Myocyte (in vitro differentiated cells): ENCODE measurements at places on chromosomes 7 and 10.
A peak's percentile ranks its signal among the peaks of the same experiment; 100 is the strongest.

- no peak for DNase-seq
Observed at GRCh38 chr10:132551808-132552130, 14.2 kb downstream of the INPP5A start.

GRCh38 chr7:90345595-90346335 lies 751 bp upstream of the GTPBP10 start:
- DNase-seq, result peak; percentile 64

DNA sequence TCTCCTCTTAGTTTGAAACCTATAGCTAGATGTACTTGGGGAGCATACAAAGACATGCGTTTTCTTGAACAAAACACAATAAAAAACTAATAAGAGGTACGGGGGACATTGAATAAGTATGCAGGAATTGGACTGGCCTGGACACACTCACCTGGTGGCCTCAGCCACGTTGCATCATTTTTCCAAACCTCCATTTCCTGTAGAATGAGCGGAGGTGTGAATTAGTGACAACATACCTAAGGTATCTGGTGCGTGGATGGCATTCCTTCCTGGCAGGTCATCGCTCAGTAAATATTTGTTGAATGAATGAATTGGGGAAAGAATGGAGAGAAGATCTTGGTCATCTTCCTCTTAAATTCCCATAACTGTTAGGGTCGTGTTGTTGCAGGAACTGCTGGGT lies 103.2 kb upstream of the CTBP2 start:
- DNase-seq, result no peak

GRCh38 chr10:91024541-91024940 lies 103.7 kb upstream of the ANKRD1 start:
- no peak for DNase-seq

DNA sequence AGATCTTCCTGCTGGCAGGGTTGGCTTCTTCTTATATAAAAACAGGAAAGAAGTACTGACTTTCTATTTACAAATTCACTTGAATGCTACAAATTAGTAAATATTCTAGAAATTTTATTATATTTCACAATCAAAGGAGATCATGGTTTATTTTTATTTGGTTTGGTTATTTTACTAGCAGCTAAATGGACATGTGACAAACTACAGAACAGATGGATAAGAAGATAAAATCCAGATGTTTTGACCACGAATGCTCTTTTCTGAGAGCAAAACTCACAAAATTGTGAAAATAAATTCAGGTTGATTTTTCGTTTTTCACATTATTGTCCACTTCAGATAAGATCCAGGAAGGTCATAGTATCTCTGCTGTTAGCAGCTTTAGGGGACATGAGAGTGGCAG lies 55.4 kb downstream of the CACNA2D1 start:
- DNase-seq, result peak; percentile 29

DNA sequence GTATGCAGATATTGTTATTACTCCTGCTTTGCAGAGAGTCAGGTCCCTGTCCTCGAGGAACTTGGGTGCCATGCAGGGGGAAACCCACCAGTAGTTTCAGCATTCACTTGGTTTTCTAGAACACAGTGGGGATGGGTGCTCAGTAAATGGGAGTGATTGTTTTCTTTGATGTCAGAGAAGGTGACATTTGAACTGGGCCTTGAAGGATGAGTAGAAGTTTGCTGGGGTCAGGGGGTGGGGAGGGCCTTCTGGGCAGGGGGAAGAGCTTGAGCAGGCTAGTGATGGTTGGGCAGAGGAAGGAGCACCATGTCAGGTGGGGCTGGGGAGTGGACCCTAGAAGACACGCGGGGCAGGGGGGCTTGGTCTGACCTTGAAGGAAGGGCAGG lies 5.9 kb downstream of the ADAMTS14 start:
- no peak for DNase-seq

DNA sequence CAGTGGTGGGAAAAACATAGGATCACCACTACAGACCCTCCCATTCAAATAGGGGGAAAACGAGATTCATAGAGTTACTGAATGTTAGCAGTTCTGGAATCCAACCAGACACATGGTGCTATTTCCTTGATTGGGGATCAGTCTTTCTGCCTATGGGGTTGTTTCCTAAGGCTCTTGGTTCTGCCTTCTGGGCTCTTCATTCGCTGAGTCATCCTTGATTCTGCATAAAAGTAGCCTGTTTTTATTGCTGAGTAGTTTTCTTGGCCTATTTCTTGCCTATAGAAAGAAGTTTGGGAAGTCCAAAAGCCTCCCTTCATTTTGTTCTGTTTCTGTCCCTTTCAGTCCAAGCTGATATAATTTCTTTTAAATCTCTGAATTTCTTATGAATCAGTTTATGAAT lies 99.3 kb upstream of the OIT3 start:
- no peak for DNase-seq

GRCh38 chr10:35219292-35219691 lies 92.6 kb downstream of the CREM start:
- DNase-seq, result no peak

GRCh38 chr10:128825626-128826025 lies 641.4 kb upstream of the MGMT start:
- no peak for DNase-seq

DNA sequence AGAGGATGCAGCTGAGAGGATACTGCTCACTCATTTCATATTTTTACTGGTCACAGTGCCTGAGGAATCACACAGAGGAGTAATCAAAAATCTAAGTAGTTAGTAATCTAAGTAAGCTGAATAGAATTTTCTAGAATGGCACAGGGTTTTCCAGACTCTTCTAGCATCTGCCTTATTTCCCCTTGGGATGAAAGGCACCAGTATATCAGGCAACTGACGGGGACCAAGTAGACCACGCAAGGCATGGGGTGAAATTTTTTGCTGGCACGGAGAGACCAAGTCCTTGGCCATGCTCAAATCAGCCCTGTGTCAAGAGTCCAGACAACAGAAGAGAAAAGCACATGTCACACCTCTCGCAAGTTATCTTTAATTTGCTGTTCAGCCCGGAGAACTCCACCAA lies 14.2 kb downstream of the NCOA4 start:
- DNase-seq, result no peak

DNA sequence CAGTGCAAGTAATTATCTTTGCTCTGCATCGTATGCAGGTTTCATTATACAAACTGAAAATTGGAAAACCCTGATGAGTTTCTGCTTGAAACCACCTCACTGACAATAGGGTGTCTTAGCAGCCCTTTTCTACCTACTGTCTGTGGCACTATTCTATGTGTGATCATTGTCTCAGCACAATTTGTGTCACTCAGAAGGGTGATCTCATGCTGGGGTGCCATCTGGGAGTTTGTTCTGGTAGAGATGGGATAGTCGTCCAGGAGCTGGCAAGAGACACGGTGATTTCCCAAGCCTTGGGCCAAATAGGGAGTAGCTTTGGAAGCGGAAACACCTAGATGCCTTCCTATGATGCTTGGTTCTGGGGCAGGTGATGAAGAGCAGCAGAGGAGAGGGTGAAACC lies 186.3 kb downstream of the FRMD4A start:
- no peak for DNase-seq

GRCh38 chr7:96143495-96144259 lies 178.2 kb downstream of the SLC25A13 start:
- DNase-seq, result no peak

GRCh38 chr7:120043250-120043649 lies 229.7 kb upstream of the KCND2 start:
- peak; percentile 88 for DNase-seq

DNA sequence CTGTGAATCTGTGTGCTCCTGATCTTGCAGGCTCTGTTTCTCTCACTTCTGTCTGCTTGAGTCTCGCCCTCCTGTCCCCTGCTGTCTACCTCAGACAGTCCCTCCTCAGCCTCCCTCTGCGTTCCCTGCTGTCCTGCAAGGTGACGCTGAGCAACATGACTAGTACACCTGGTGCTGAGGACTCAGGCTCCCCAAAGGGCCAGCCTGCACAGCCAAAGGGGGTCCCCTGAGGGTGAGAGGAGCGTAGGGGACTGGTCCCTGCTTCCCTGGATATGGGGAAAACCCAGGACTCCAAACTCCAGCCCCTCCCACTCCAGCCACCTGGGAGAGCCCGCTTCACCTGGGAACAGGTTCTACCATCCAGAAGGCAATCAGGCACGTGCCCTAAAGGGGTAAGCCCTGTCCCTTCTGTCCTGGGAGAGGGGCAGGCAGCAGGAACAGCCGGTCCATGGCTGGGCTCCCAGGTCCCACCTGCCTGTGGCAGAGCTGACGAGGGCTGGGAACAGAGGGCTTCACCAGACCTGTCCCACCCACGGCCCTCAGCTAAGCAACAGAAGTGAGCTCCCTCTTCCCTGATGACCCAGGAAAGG lies 156.5 kb downstream of the UBE2H start:
- DNase-seq, result no peak
